CD4-positive, alpha-beta T cell treated with Interleukin-15 for 4 hours (primary cell): ENCODE measurements at places on chromosomes 3 and 15.

DNA sequence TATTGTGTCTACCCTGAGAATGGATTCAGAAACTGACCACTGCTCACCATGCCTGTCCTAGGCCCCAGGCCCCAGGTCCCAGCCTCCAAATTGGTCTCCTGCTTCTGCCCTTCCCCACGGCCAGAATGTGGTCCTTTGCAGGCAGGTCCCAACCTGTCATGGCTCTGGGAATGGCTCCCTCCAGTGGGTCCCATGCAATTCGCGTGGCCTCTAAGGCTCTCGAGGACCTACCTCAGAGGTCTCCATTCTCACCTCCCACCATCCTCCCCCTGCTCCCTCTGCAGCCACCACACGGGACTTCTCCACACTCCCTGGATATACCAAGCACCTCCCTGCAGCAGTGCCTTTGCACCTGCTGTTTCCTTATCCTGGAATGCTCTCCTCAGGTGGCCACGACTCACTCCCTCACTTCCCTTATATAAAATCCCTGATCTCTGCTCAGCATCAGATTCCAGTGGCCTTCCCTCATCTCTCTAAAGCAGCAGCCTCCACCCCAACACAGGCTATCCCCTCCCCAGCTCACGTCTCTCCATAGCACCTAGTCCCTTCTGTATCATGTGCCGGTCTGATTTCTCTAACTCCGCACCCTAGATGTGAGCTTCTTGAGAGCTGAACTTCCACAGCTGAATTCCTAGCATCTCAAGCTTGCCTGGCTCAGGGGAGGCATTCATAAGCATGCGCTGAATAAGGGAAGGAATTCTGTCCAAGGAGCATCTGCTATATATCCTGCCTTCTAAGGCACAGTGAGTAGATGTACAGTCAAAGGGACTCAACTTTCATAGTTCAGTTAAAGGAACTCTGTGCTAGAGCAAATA is 56.9 kb downstream of the ARRDC4 start:
- DNase-seq, result no peak

DNA sequence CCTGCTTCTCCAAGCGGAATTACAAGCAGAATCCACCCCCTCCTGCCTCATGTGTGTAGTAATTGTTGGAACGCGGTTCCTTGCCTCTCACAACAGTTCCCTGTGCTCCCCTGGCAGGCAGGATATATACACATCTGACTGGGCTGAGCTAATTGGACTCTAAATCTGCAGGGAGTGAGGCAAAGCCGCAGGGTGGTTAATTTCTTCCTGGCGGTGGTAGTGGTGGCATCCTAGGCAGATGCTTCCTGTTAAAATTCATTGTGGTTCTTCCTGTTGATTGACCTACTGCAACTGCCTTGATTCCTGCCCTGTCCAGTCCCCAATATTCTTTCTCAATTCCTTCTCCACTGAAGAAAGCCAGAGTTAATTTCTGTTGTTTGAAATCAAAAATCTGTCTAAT is 202.9 kb upstream of the PROK2 start:
- DNase-seq, result no peak

- no peak for DNase-seq
These were observed 299.5 kb upstream of the KCNMB2 start for GRCh38 chr3:178236555-178237277.

DNA sequence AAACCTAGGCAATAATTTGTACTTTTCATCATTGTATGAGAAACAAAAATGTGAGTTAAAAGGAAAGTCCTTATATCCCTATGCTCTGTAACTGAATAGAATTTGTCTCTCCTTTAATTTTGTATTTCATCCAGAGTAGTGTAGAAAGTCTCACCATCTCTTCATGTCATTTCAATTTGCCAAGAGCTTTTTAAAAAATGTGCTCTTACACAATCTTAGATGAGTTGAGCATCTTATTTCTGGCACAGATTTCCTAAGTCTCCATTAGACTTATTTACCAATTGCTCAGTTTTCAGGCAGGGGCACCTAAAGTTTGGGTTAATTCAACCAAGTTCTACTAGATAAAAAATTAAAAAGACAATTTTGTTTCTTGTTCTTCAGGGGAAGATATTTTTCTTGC is 201.5 kb upstream of the RBMS3 start:
- DNase-seq, result no peak

- DNase-seq, result no peak
These were observed 100.8 kb upstream of the ABHD17C start for GRCh38 chr15:80594091-80594889.

GRCh38 chr3:114455432-114455831 is 161.6 kb downstream of the TIGIT start:
- DNase-seq, result no peak

GRCh38 chr3:149151843-149152242 is 22.4 kb downstream of the HPS3 start:
- DNase-seq, result no peak

DNA sequence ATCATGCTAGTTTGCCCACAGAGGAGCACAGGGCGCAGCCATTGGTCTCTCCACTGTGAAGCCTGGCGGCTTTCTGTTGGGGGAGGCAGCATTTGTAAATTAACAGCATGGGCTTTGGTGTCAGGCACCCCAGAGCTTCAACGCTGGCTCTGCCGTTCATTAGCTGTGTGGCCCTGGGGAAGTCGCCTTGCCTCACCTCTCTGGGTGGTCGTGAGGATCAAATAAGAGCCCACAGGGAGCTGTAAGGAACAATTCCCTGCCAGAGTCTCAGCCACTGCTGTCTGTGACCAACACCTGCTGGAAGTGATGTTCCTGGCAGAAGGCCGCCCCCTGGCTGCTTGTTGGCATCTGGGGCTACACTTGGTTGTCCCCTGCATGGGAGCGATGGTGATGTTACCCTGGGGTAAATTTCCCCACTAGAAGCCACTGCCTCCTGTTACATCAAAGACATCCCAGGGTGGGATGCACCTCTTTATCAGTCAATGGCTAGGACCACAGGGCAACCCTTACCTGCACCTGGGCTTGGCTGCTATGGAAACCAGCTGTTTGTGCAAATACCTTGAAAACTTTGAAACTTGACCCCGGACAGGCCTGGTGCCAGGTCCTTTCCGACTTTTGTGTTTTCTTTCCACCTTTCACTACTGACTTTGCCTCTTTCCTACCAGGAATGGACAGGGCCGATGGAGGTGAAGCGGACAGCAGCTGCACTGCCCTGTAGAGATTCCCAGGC is 36.9 kb downstream of the DNASE1L3 start:
- DNase-seq, result no peak
